Thoracic aorta (tissue), 2 donors: ENCODE measurements at places on chromosomes 1 and 21. TPM values are rescaled to one million over a fixed set of nuclear protein-coding genes. Genes with fewer than 3 reads are reported as not detected.
A peak's percentile ranks its signal among the peaks of the same experiment; 100 is the strongest.

DNA sequence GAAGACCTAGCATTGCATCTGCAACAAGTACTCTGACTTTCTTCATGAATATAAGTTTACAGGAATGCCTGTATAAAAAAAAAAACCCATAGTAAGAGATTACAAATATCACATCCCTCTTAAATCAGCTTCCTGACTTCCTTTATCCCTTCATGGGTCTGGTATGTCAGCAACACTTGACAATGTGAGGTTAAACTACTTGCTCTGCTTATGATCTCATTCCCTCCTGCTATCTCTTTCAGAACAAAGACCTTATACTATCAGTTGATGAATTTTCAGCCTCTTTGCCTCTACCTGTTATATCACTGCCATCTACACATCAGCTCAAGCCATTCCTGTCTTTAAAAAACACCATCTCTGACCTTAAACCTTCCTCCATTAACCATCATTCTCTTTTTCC lies 130.9 kb upstream of the SAMSN1 start:
- H3K36me3 ChIP-seq, result no peaks in the 10 kb centered on the region
- no peaks in the 10 kb centered on the region for H3K27me3 ChIP-seq
- no peak for DNase-seq
- no peaks in the 10 kb centered on the region for H3K4me1 ChIP-seq
- no peak overlapping the region for H3K4me3 ChIP-seq

DNA sequence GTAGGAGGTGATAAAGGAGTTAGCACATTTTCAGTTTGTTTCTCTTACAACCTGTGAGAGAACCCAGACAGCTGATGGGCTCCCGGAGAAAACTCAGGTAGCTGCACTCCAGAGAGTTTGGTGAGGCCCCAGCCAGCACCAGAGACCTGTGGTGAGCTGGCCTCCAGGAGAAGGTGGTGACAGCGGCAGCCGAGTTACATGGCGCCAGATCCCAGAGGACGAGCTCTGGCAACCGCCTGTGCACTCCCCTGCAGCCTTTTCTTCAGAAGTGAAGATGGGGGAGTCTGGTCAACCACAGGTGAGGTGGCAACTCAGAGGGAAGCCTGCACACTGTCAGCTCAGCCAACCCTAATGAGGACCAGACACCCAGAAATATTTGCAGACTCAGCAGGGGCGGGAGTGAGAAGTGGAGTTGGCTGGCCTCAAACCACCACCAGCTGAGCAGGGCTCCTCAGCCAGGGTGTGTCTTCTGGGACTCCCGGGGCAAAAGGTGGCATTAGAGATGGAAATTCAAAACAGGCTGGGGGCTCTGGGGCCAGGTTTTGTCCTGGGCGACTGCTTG lies 209.7 kb downstream of the SETD4 start:
- peak overlapping the region; percentile 64 for H3K4me3 ChIP-seq
- H3K36me3 ChIP-seq, result no peaks in the 10 kb centered on the region
- H3K27me3 ChIP-seq, result no peaks in the 10 kb centered on the region
- H3K4me1 ChIP-seq, result peaks cover 26% of the 10 kb centered on the region

DNA sequence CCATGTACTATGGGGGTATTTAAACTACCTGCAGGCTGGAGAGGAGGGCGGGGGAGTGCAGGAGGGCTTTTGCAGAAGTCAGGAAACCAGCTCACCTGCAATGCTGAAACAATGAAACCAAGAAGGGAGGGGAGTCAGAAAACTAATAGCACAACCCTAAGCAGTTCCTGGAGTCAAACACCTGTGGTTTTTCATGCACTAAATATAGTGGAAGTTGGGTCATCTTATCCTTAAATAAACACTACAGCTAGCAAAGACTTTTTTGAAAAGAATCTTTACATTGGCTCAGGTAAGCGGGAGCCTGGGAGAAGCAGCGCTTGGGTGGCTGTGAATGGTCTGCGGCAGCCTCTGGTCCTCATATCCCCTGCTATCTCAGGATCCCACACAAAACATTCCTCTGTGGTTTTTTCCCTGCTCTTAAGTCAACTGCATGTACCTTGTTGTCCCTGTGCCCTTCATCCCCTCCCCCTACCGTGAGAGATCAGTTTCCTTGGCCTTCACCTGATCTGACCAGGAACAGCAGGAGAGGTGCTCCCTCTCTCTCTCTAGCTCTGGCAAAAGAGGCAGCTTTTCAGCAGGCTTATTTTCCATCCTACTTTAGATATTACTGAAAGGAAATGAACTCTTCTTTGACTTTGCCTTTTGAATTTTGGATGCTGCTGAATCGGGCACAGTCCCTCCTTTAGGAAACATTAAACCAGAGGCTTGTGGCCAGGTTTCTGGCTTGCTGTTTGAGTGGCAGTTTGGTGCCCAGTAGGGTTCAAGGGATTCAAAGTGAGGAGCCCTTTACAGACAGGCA lies 26.6 kb downstream of the TENT5C start:
- no peak overlapping the region for H3K4me3 ChIP-seq
- no peaks in the 10 kb centered on the region for H3K27me3 ChIP-seq
- H3K27ac ChIP-seq, result no peak overlapping the region
- H3K4me1 ChIP-seq, result peaks cover 46% of the 10 kb centered on the region

DNA sequence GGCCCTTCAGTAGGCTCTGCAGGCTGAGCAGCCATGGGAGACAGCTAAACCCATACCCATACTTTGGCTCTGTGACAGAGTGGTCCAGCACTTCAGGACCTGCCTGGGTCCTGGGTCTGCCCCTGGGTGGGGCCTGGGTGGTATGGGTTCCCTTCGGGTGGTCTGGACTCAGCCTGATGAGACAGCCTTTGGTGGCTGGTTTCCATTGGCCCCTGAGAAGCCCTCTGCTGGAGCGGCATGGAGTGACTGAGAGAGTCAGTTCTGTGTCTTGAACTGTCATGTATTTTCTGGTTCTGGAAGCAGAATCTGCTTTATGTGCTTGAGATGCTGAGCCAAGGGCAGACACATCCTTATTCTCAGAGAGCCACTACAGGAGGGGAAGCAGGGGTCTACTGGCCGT lies 31.3 kb upstream of the KCNA2 start:
- no peak overlapping the region for H3K4me3 ChIP-seq
- H3K27me3 ChIP-seq, result no peaks in the 10 kb centered on the region
- peaks cover 17% of the 10 kb centered on the region for H3K4me1 ChIP-seq
- no peak overlapping the region for H3K27ac ChIP-seq

GRCh38 chr1:236480758-236481436 lies 42.9 kb upstream of the LGALS8 start:
- no peaks in the 10 kb centered on the region for H3K4me1 ChIP-seq
- no peak overlapping the region for H3K27ac ChIP-seq
- H3K4me3 ChIP-seq, result no peak overlapping the region
- H3K27me3 ChIP-seq, result no peaks in the 10 kb centered on the region
- no peaks in the 10 kb centered on the region for H3K36me3 ChIP-seq

DNA sequence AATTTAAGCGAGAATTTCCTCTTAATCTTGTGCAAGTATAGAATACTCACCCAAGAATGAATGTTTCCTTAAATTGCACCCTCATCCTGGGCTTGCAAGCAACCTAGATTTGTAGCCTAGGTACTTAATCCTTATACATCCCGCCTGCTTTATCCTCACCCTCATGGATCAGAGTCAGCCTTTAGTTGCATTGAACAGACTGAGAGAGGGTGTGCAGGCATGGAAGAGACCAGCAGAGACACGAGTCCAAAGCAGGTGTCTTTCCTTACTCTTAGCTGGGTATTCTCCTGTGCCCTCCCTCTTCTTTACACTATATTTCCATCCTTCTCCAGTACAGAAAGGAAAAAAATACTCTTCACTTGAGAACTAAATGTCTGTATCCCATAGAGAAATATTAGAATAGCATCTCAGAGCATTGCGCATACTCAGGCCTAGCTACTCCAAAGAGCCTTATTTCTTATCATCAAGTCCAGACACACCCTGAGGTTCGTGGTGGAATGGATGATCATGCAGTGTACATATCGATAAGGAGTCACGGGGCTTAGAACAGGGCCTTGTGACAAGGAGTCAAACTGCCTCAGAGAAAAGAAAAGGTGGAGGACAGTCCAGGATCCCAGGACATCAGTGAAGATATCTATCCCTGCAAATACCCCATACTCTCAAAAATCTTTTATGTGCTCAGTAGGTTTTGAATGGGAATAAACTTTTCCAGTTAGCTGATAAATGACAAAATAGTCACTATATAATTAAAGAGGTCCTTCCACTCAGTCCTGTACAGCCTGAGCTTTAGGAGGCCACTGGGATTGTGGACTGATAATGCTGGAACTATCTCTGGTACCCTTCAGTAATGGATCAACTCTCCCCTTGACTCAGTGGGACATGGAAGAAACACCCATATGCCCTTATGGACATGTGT lies 297.9 kb downstream of the GRIK1 start:
- H3K27me3 ChIP-seq, result no peaks in the 10 kb centered on the region
- no peaks in the 10 kb centered on the region for H3K36me3 ChIP-seq
- H3K4me3 ChIP-seq, result no peak overlapping the region
- DNase-seq, result no peak
- H3K4me1 ChIP-seq, result no peaks in the 10 kb centered on the region

- no peak overlapping the region for H3K27ac ChIP-seq
- no peak overlapping the region for H3K4me3 ChIP-seq
- H3K4me1 ChIP-seq, result peaks cover 4% of the 10 kb centered on the region
- no peak for DNase-seq
Measured at GRCh38 chr21:41820384-41821080, 53.7 kb upstream of the RIPK4 start.

DNA sequence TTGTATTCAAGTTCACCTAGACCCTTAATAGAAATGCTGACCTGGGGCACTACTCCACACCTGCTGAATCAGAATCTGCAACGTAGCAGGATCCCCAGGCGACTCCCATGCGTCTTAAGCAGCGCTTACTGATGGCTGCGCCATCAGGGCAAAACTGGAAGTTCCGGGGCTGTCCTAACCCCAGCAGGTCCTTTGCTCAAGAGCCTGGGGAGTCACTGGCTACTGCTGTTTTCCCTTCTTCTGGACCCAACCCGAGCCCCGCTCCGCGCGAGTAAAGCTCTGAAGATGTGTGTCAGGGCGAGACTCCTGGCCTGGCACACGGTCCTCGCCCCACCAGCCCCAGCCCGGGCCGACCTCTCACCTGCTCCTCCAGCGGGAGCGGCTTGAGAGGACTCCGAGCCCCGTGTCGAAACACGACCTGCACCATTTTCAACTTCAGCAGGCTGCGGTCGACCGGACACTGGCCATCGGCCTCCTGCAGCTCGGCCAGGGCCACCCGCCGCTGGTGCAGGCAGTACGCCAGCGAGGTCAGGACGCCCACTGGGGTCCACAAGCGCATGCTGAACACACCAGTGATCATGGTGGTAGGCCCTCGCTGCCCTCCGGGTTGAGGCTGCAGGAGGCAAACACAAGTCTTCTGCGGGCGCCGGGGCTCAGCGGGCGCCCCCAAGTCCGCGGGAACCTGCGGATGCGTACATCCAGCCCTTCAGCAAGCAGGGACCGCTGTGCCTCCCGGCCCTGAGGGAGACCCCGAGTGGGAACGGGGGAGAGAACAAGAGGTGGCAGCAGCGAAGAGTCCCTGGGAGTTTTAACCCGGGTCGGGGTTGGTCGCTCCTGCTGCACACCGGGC lies 630 bp downstream of the ACP6 start:
- H3K27me3 ChIP-seq, result no peaks in the 10 kb centered on the region
- H3K36me3 ChIP-seq, result no peaks in the 10 kb centered on the region
- H3K27ac ChIP-seq, result peak overlapping the region; percentile 56
- peak overlapping the region; percentile 78 for H3K4me3 ChIP-seq

The SLC9C2 gene
- total RNA-seq, result not detected
